M059J (cell line): ENCODE measurements at places on chromosomes 4 and X. TPM values are rescaled to one million over a fixed set of nuclear protein-coding genes. Genes with fewer than 3 reads are reported as not detected.

The KIAA1210 gene
- total RNA-seq, result 0.02 TPM in 1 of 2 replicates, not detected in the other

The MAML3 gene
- total RNA-seq, result 1.6 and 2.3 TPM in 2 replicates

The ENPEP gene
- 0.15 and 0.17 TPM in 2 replicates for total RNA-seq

The DRP2 gene
- 0.42 and 0.44 TPM in 2 replicates for total RNA-seq

The TAF7L gene
- total RNA-seq, result not detected in 2 replicates

The FNIP2 gene
- 6.8 and 15.2 TPM in 2 replicates for total RNA-seq

The EFHC2 gene
- total RNA-seq, result 1.9 and 3.9 TPM in 2 replicates
